ENCODE measurements at places on chromosomes 5 and 9.

GRCh38 chr5:109905906-109906305, 216.2 kb downstream of the MAN2A1 start:
- DNase-seq: no peak

DNA sequence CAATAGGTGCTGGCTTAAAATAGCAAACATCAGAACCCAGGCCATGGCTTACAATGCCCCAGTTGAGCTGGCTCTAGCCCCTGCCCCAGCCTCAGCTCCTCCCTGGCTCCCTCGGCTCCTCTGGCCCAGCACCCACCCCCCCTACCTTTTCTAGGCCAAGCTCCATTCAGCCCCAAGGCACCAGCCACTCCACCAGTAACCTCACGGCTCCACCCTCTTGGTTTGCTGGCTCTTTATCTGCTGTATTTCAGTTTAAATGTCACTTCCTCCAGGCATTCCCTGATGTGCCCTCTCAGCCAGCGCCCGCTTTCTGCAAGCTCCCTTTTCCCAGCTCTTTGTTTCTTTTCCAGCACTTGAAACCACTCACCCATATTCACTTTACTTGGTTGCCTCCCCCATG, 10.6 kb downstream of the C1QTNF2 start:
- DNase-seq: no peak

DNA sequence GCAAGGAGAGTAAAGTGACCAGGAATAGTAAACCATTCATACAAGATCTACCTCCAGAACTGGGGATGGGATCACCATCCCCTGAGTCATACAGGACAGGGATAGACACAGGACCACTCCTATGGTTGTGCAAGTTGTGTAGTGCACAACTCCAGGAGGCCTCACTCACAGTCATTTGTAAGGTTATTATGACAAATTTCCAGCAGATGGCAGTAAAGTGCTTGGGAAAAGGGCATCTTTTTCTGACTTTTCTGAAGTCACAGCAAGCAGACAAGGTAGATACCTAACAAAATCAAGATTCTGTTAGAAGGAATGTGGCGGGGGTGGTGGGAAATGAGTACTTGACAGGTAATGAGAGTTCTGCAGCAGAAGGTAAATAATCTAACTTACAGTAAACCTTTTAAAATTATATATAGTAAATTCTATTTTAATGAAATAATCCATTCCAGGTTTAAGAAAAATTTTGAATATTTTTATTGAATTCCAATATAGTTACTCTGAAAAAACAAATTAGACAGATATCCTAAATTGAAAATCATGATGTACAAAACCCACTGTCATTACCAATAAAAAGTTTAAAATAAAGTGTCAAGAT, 16.7 kb upstream of the KIF27 start:
- no peak for DNase-seq

- no peak for DNase-seq
These were observed 4.4 kb upstream of the FER start for GRCh38 chr5:108743319-108743718.

DNA sequence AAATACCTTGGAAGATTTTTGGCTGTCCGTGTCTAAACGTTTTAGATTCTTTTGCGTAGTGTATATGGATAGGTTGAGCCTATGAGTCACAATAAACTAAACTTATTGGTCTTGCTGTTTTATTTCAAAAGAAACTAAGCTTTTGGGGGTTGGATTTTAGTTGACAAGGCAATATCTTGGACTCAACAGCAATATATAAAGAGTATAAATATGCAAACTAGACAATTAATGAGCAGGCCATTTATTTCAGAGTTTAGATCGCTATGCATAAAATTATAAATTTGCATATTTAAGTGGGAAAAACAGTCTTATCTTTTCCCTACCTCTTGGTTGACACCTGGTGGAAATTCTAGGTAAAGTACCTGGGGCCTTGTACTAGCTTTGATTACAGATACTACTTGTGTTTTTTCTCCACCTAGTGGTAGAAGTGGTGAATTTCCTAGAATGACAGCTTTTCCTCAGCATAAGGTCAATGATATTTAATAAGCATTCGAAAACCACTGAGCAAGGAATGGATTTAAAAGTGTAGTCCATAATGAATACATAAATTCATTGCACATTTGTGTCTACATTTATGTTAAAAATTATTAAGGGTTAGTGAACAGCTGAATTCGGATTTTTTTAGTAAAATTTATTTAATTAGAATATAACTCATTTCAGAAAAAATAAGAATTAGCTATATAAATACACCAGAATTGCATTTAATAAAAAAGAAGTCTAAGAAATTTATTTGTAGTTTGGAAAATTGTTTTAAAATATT, 1.7 kb upstream of the ARRDC3 start:
- peak; percentile 66 for DNase-seq

DNA sequence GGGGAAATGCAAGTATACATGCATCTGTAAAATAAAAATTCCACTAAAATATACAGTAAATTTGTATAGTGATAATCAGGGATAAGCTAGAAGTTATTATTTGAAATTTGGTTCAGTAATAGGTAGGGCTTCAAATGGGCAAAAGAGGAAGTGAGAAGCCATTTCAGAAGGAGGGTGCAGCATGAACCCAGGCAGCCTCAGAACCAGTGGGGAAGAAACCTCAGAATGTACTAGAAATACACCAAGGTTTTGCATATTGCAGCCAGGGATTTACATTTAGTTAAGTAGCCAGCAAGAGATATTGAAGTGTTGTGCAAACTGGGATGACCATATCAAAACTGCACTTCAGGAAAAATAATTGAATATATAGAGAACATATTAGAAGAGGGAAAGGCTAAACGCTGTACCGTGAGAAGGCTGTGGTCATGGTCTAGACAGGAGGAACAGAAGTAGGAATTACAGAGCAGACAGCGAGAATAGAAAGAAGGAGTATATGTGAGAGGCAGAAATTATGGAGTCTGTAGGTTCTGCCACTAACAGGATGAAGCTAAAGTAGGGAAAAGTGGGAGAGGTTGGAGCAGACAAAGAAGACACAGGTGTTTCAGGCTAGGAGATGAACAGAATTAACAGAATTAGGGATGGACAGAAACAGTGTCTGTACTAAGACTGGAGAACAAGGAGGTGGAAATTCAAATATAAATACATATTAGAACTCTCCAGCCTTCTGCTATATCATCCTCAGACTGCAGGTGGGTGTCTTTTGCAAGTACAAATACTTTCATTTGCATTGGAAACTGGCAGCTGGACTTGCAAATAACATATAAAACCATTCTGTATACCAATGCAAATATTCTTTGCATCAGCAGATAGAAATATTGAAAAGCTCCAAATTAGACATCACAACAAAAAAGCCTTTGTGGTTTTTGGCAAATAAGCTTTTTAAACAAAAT, 335.6 kb downstream of the ZNF608 start:
- DNase-seq: no peak

DNA sequence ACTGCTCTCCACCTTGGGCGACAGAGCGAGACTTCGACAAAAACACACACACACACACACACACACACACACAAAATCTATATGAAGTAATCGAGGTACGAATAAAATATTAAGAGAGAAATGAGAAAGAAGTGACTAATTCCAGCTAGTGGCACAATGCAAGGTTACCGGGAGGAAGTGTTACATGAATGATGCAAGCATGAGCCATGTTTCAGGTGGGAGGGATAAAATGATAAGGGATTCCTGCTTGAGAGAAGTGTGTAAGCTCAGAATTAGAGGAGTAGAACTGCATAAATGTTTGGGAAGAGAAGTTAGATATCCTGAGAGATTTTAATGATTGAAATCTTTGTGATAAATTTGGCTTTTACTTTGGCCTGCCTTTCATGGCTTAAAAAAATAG, 18.8 kb downstream of the HAPLN1 start:
- no peak for DNase-seq

DNA sequence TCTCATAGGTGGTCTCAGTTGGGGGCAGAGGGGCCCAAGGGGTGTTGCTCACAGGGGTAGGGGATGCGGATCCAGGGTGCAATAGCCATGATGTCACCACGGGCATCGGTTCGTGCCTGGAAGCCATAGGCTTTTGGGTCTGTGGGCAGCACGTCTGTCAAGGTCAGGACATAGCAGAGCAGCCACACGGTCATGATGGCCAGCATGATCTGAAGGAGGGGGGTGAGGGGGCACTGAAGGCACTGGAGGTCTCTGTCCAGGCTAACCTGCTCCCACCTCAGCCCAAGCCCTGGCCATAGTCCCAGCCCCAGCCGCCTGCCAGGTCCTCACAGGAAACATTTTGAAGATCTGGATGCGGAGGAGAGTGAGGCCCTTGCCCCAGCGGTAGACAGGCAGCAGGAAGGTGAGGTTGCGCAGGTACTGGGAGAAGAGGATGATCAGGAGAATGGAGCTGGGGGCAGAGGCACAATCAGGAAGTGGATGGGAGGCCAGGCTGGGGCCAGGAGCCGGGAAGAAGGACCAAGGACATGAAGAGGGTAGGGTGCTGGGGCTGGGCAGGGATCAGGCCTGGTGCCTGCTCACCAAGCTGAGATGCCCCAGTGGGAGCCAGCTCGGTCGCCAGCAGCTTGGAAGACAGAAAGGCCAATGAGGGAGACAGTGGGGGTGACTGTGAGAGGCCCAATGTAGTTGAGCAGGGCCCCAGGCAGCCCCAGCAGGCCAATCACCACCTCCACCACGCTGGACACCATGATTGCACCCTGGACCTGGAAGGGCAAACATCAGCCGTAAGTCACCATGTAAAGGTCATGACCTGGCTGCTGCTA, 3.3 kb downstream of the SLC23A1 start:
- no peak for DNase-seq

DNA sequence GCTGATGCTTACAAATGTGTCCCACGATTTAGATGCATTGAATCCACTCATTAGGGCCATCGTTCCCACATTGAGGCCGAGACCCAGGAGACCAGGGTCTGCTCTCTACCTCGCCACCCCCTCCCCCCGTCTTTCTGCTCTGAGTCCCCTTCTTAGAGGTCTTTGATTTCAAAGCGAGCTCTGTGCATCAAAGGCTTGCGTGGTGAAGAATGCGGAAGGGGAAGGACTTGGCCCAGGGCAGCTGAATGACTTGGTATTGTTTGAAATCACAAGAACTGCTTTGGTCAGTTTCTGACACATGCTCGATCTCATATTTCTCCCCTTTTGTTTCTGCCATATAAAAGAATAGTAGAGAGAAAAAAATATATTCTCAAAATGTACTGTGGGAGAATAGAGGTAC, 78.3 kb upstream of the IRX1 start:
- DNase-seq: no peak

- no peak for DNase-seq
These were observed 31.9 kb downstream of the IRF1 start for GRCh38 chr5:132458651-132459030.

- DNase-seq: no peak
These were observed 47.1 kb upstream of the C5orf47 start for GRCh38 chr5:173941758-173942401.

GRCh38 chr9:132182314-132183091, 20.6 kb downstream of the NTNG2 start:
- DNase-seq: no peak

- DNase-seq: no peak
These were observed 576.1 kb downstream of the CDH12 start for GRCh38 chr5:22277006-22277405.

DNA sequence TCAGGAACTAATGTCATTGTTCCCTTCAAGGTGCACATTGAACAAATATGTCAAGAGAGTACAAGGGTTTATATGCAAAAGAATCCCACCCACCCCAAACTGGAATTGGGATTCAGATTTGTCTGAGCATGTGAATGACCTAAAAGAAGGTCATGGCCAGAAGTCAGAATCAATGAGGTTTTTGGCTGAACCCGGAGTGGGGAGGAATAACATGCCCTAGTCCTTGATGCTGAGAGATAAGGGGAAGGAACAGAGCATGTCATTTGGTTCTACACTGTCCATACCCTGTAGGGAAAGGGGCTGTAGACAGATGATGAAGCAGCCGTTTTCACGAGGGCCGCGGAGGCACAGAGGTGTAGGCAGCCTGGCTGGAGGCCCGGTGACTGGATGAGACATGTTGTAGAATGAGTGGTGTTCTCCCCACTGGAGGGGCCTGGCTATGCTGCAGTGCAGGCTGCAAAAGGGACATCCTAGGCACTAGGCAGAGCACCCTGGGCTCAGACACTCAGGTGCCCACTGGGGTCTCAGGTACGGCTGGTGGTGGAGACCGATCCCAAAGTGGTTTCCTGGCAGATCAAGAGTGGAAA, 65.9 kb downstream of the ZFAND5 start:
- no peak for DNase-seq

DNA sequence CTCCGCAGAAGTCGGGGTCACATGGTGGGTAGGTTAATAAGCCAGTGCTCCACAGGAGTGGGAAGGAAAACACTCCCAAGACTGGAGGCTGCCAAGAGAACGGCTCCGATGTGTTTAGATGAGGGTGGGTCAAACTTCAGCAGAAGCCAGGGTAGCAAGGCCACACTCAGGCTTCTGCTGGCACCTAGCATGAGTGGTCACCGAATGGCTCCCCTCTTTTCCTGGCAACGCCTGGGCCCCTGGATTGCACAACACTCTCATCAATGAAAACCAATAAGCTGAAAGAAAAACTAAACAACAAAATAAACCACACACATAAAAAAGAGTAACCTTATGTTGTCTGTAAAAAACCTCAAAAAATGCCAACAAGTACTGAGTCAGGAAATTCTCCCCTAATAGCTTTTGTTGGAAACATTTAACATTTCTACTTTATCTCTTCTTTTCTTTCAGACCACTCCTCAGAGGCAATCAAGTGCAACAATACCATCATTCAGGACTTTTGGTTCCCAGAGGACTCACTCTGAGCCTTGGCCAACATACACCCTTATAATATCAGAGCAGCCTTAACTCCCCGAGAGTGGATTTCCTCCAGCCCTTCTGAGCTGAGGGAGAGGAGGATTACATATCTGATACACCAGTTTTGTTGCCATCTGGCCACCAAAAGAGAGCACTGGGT, 279.9 kb downstream of the ENC1 start:
- no peak for DNase-seq

DNA sequence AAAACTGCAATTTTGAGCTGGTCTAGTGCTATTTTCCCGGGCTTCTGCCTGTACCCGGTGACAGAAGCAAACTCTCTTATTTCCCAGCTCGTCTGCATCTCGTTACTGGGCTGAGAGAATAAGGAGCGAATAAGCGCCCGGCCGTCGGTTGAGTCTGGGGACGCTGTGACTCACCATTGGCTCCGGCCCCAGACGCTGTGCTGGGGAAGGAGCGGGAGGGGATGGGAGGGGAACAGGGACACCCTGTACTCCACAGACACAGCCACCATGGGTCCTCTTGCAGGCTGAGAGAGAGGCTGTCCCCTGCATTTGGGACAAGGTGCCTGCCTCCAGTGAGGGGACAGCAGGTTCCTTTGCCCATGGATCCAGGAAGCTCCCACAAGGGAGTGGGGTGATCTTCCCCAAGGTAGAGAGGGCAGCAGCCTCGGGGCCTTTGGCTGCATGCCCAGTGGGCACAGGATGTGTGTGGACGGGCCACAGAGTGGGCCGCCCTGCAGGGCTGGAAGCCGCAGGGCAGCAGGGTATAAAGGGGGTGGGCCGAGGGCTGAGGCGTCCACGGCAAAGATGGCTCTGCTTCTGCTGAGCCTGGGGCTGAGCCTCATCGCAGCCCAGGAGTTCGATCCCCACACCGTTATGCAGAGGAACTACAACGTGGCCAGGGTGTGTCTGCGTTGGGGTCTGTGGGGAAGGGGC, at the start of gene LCN9:
Gene LCN9 (plus strand): TSS at position 552 of the 693 bp plus-strand sequence. CDS start 13 bp downstream, at position 565.
- no peak for DNase-seq
